ENCODE measurements at places on chromosomes 4 and X.

- DNase-seq, result no peak
These were observed 1950.7 kb upstream of the IGFBP7 start for GRCh38 chr4:59060895-59061294.

DNA sequence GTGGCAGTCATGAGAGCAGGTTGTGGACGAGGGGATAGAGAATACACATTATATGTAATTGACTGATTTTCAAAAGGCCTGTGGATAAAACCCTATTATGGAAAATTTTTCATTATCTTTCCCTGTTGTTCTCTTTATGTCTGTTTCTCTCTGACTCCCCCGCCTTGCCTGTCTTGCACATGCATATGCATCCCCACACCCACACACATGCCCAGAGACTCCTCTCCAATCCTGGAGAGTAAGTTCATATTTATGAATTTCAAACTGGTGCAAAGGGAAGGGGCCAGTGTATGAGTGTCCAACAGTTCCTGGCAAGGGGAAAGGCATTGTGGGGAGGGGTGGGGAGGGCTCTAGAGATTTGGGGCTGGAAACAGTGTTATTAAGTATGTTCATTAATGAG is 60.8 kb upstream of the ARHGAP36 start:
- no peak for DNase-seq

DNA sequence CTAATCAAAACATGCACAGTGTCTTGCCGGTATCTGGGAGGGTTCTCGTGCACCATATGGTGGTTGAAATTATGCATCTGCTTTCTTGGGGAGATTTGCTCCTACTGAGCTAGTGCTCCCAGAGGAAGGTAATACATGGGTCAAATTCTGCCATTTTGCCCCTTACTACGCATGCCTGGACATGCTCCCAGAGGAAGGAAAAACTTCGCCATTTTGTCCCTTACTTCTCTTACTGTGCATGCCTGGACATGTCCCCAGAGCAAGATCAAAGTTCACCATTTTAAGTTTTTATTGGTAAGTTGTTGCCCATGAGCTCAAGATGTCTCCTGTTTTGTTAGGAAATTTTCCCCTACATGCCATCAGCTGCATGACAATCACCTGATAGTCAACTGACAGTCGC is 252.1 kb upstream of the KLHL4 start:
- DNase-seq, result peak; percentile 47

- no peak for DNase-seq
These were observed 2.4 kb downstream of the MYOZ2 start for GRCh38 chr4:119138046-119138445.

- no peak for DNase-seq
These were observed 3.5 kb upstream of the PGRMC2 start for GRCh38 chr4:128291096-128291495.

- no peak for DNase-seq
These were observed 11.5 kb downstream of the FBXW7 start for GRCh38 chr4:152524427-152524826.

DNA sequence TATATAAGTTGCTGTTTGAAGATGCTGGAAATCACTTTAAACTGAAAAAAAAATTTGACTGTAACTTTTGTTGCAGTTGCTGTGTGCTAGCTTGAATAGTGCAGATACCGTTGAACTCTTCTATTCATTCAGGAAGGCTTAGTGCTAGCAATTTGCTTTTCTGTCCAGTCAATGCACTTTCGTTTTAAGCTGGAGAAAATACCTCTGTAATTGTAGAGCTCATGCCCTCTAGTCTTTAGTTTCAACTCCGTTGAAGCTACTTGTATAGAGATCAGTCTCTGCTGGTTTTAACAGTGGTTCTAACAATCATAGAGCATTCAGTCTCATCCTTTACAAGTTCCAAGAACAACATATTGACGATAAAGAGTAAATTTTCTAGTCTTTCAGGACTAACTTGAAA is 49.0 kb upstream of the TRPC3 start:
- DNase-seq, result no peak

GRCh38 chrX:77061022-77061421 is 386.2 kb upstream of the FGF16 start:
- no peak for DNase-seq

DNA sequence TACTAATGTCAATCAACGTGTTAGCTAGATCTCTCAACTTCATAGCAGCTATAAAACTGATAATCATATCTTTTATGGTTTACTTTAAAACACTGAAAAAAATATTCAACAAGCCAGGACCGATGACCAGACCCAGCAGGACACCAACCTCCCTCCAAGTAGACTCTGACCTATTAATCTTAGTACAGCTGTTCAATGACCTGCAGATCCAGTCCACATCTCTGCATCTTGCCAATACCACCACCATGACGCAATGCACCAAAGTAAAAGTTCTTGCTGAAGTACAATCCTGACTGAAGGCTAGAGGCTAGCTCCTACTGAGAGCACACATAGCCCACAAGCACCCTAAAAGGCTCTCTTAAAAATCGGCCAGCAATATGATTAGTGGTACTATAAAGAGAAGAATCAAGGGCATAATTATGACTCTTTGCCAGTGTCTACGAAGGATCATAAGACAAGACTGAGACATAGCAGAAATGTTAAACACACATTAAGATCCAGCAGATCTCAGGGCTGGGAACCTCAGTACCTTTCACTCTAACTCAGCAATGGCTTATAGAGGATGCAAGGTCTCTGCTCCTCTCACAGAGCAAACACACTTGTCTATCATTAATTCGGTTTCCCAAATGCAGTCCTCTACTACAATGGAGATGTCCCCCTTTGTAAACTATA is 7.6 kb downstream of the MED14 start:
- DNase-seq, result no peak

GRCh38 chrX:43808231-43808630 is 74.0 kb downstream of the MAOB start:
- DNase-seq, result no peak

- no peak for DNase-seq
These were observed 57.8 kb downstream of the KIAA0232 start for GRCh38 chr4:6840062-6840976.

- DNase-seq, result no peak
These were observed 75.2 kb upstream of the PLAC8 start for GRCh38 chr4:83189631-83190136.

DNA sequence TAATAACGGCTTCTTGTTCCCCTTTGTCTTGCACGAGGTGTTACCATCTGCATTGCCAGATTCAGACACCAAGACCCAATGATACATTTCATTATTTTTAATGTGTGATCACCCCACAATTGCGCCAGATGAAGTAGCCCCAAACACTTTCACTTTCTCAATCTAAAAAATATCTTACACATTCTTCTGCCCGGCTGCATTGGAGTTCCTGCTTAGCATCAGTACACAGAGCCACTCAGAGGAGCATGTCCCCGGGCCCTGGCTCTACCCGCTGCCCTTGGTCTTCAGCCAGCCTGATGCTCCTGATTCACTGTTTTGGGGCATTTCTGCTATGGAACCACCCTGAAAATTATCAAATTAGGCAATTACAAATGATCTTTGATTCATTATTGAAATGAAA is 66.0 kb upstream of the TENM3 start:
- DNase-seq, result no peak

- no peak for DNase-seq
These were observed 145.6 kb upstream of the KCNIP4 start for GRCh38 chr4:22094217-22094616.

DNA sequence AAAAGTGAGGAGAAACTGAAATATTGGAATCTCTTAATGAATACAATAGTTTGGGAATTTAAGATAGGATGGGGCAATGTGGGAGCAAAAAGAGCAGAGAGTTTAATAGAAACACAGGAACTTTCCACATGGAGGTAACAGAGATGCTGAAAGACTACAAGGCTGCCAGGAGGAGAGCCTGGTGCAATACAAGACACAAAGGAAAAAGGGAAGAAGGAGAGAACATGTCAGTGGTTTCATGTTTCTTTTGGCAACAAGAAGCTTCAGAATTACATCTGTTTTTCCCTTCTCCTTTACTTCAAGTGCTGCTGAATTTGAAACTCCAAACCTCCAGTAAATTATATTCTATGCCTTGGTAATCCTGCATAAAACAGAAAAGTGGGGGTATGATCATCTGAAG is 474.3 kb downstream of the FAT4 start:
- no peak for DNase-seq

GRCh38 chr4:125992891-125993290 is 678.1 kb downstream of the FAT4 start:
- no peak for DNase-seq

GRCh38 chr4:110533590-110533910 is 57.6 kb downstream of the ENPEP start:
- no peak for DNase-seq

GRCh38 chr4:90958256-90958895 is 831.2 kb downstream of the CCSER1 start:
- DNase-seq, result peak; percentile 89

- no peak for DNase-seq
These were observed 91.7 kb upstream of the HPGD start for GRCh38 chr4:174613979-174614378.

DNA sequence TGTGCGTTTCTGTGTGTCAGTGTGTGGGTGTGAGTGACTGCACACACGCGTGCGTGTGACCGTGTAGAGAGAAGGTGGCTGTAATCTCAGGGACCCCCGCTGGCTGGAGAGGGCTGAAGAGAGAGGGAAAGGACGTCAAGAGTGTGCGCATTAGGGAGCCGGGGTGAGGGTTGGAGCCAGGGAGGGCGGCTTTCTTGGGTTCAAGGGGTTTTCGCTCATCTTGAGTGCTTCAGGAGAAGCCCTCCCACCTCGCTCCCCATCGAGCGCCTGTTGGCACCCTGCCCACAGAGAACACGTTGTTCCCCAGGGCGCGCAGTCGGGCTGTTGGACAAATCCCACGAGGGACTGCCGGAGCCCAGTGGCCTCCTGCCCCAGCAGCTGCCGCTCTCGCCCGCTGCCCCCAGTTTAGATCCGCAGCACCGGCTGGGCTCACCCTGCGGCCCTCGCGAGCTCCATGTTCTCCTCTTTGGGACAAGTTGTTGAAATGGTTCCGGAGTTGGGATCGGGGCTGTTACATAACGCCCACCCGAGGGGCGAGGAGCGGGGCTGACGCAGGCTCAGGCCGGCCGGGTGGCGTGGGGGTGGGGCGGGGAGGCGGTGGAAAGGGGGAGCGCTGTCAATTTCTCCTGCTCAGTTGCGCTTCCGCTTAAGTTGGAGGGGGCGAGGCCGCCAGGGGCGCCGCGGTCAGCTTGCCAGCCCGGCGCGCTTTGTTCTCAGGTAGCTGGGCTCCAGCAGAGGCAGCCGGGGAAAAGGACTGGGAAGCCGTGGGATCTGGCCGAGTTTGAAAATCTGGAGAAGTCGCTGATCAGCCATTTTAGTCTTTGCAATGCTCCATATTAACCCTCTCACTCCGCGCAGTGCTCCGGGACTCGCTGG is 1.6 kb downstream of the GRIA2 start:
- DNase-seq, result no peak

DNA sequence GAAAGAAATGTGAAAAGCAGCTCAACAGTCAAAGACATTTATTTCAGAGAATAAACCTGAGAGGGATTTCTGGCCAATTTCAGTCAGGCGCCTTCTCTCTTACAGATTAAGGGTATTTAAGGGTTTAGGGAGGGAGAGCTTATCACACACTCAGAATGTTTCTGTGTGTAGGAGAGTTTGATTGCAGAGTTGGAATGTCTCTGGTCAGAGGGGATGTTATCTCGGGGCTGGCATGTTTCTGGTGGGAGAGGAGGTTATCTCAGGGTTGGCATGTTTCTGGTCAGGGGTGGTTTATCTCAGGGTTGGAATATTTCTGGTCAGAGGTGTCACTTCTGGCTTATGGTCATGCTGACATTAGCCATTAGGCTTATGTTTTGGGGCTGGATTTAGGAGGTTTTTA is 1920.5 kb upstream of the PCDH7 start:
- no peak for DNase-seq

DNA sequence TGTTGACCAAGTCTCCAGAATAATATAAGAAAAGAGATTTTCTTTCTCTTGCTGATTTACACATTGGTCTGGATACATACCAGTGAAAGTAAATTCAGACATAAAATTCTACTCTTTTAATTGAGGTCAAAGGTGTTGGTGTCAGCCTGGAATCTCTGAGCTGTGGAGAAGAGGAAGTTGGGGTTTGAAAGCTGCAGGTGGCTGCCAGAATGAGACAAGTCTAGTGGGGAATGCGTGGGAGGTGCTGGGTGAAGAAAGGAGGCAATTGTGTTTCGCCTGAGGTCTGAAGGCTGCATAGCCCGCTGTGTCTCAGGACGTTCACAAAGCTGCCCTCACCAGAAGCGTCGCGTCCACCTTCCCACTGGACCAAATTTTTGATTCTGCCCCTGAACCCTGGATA is 31.2 kb downstream of the PHEX start:
- DNase-seq, result no peak

- no peak for DNase-seq
These were observed 17.7 kb downstream of the JAKMIP1 start for GRCh38 chr4:6182376-6183280.

DNA sequence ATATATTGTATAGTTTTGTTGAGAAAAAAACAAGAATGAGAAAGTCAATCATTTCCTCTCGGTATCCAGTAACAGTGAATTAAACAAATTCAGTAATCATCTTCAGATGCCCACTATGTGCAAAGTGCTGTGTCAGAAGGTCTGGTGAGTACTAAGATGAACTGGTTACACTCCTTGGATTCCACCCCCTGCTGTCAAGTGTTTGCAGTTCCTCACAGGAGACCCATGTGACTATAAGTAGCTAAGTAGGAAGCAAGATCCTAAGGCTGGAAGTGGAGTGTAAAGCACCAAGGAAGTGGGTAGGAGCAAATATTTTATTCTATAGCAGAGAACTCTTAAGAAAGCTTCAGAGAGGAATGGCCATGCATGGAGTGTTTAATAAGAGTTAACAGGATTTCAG is 73.6 kb downstream of the SNX25 start:
- DNase-seq, result no peak

GRCh38 chrX:33211356-33212260 is at the start of gene DMD:
TSS of gene DMD (minus strand) at chrX:33211549. CDS start at chrX:33211312, 237 bp downstream.
- no peak for DNase-seq

DNA sequence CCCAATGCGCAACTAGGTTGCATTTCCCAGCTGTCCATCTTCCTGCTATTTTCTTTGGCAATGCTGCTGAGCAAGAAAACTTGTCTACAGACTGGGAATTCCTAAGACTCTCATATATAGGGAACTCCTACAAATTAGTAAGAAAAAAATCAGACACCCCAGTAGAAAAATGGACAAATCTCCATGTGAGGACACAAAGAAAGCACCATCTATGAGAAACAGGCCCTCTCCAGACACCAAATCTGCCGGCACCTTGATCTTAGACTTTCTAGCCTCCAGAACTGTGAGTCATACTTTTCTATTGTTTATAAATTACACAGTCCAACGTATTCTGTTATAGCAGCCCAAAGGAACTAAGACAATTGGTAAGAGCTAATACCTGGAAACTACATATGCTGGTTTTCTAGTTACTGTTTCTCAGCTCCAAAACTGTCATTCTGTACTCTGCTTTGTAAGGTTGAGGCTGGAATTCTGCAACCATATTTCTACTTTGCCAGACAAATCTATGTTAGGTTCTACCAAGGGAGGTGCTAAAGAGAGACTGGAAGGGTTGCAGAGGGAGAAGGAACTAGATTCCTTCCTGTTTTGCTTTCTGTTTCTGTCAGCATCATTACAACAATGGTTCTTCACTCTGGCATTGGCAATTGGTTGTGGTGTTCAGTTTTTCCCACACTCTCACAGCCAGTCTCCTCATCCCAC is 35.7 kb upstream of the FAM241A start:
- no peak for DNase-seq

- DNase-seq, result no peak
These were observed 47.8 kb downstream of the ZCCHC13 start for GRCh38 chrX:74351760-74352159.

Data from DMS 273 treated with DMSO at 0.1 percent for 48 hours (cell line).